ENCODE measurements at places on chromosomes 4 and X.
A peak's percentile ranks its signal among the peaks of the same experiment; 100 is the strongest.

DNA sequence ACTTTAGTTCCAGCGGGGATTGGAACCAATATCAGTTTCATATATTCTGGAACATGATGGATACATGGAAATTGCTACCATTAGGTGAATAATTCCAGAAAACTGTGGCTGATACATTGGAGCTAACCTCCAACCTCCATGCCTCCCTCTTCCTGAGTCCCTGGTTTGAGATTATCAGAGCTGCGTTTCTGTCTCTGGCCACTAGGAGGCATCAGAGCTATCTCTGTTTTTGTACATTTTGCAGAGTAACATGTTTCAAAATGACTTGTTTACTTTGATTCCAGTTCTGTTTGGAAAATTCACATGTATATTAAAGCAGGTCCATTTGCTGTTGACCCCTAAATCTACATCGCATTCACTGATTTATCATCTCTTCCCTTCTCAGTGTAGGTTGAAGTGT is 2.4 kb upstream of the RAB40AL start:
- no peak for DNase-seq

DNA sequence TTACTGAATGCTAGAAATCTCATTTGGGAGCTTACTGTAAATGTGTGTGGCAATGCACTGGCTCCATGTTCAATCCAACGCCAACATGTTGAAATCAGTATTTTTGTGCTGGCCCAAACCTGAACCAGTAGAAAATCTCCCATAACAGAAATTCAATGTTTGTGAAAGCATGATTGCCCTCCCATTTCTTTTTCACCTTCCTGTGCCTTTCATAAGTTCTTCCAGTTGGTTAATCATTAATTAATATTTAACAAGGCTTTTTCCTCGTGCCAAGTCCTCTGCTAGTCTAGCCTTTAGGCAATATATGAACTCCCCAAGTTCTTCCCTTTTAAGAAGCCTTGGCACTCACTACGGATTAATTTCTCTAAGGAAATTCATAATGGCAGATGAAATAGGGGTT is 1.3 kb upstream of the PLS3 start:
- no peak for DNase-seq

DNA sequence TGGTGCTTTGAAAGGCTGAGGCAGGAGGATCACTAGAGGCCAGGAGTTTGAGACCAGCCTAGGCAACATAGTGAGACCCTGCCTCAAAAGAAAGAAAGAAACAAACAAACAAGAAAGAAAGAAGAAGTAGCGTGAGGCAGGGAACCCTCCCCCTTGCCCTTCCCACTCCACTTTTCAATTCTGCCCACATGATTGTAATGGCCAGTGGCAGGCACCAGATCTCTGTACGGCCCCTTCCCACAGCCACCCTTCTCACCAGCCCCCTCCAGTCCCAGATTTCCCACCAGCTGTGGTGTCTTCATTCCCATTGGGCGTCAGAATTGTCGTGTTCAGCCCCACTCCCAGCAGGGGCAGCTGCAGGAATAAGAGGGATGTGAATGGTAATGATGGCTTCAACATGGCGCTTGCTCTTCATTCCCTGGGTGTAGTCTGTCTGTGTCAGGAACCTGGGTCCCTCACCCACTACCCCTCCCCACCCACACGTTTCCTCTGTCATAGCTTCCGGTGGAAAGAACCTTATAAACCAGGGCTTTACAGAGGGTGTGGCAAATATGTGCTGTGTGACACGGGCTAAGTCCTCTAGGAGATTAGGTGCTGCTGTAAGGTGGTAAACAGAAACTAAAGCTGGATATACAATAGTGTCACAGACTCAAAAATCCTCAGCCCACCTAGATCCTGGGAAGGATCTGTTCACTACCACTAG is at the start of gene IL2RG:
TSS of gene IL2RG (minus strand) at position 437 of the 703 bp plus-strand sequence. CDS start at position 399, 38 bp downstream.
- peak; percentile 70 for DNase-seq

DNA sequence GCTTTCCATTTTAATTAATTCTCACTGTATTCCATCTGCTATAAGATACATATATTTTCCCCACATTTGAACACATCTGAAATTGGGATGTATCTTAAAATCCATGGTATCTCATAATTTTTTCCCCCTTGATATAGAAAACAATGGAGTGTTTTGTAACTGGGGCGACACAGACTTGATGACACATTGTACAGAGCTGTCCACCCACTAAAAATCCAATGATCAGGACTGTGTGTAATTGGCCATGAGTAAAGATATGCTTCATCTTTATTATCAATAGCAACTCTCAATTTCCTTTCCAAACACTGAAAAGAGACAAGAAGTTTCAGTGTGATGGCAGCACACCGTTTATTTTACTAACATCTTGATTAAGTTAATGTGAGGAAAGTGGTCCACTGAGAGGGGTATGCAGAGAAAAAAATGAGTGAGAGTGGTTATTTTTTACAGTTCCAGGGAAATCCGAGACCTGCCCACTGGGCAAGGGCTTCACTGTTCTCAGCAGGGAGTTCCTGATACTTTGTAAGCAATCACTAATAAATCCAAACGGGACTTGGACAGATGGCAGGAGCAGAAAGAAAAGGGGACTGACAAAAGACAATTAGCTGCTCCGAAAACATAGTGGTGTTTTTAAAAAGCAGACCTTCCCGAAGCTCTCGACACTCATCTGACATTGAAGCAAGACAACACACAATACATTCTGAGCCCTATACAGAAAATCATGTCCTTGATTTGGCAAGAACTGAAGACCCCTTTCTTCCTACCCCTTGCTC is 149.4 kb downstream of the TSPAN5 start:
- DNase-seq = no peak

DNA sequence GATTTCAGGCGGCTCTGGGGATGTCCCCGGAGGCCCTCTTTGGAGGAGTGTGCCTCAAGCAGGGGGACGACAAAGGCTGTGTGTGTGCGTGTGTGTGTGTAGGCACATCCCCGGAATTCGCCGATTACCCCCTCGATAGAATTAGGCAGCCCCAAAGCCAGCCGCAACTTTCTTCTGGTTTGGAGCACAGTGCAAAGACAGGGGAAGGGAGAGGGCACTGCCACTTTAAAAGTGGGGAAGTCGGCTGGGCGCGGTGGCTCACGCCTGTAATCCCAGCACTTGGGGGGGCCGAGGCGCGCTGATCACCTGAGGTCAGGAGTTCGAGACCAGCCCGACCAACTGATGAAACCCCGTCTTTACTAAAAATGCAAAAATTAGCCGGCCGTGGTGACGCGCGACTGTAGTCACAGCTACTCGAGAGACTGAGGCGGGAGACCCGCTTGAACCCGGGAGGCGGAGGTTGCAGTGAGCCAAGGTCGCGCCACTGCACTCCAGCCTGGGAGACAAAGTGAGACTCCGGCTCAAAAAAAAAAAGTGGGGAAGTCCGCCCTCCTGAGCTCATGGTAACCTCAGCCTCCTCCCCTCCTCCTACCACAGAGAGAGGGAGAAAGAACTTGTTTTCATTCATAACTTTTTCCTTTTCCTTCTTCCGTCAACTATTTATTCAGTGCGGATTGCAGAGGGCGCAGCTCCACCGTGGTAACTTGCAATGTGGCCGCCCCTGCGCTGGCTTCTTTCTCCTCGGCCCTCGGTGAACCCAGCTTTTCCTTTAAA is 2.4 kb downstream of the SPRY1 start:
- DNase-seq = peak; percentile 82

Measured in stimulated activated naive B cell treated with anti-CD40 and anti-IgM and Interleukin-4, amounts not matched to agents 10 μg/mL and 1 μg/mL and 100 μg/mL, for 72 hours (primary cell).